B cell (primary cell): ENCODE measurements at places on chromosomes 2 and 18. TPM values are rescaled to one million over a fixed set of nuclear protein-coding genes. Genes with fewer than 3 reads are reported as not detected.

RRM2 gene
- 0.84 and 3.3 TPM in 2 replicates for polyA plus RNA-seq

KLHL41 gene
- polyA plus RNA-seq = 0.03 TPM in 1 of 2 replicates, not detected in the other

MYL1 gene
- polyA plus RNA-seq = not detected in 2 replicates

DUSP19 gene
- polyA plus RNA-seq = 0.13 and 0.40 TPM in 2 replicates

ABHD1 gene
- 0.92 and 2.7 TPM in 2 replicates for polyA plus RNA-seq

NAT8 gene
- polyA plus RNA-seq = not detected in 2 replicates

ANKAR gene
- 11.2 and 11.8 TPM in 2 replicates for polyA plus RNA-seq

CD8B2 gene
- 0.03 TPM in 1 of 2 replicates, not detected in the other for polyA plus RNA-seq

HOXD4 gene
- not detected in 2 replicates for polyA plus RNA-seq

NEB gene
- 4.0 and 4.6 TPM in 2 replicates for polyA plus RNA-seq

FHL2 gene
- polyA plus RNA-seq = 0.23 TPM in 1 of 2 replicates, not detected in the other

LYPD1 gene
- 0.07 TPM in 1 of 2 replicates, not detected in the other for polyA plus RNA-seq

LBH gene
- 143 and 158 TPM in 2 replicates for polyA plus RNA-seq

NOSTRIN gene
- polyA plus RNA-seq = not detected in 2 replicates

ACVR1C gene
- polyA plus RNA-seq = 0.06 and 0.24 TPM in 2 replicates

TEKT4 gene
- polyA plus RNA-seq = not detected in 2 replicates

FSIP2 gene
- 0.01 and 0.04 TPM in 2 replicates for polyA plus RNA-seq

ALLC gene
- polyA plus RNA-seq = not detected in 2 replicates
